ENCODE measurements at places on chromosomes 12 and 14. TPM values are rescaled to one million over a fixed set of nuclear protein-coding genes. Genes with fewer than 3 reads are reported as not detected.

Gene NGB
- not detected for total RNA-seq

Gene IFNG-AS1
- total RNA-seq: not detected

Gene RAB15
- 17.7 TPM for total RNA-seq

Gene NACA
- total RNA-seq: 1,520 TPM

Gene TOGARAM1
- total RNA-seq: 5.4 TPM

Gene CCDC196
- total RNA-seq: not detected
